GM06990 (cell line): ENCODE measurements at places on chromosomes 5 and 9.

GRCh38 chr5:81768935-81769452 is 18.1 kb upstream of the SSBP2 start:
- DNase-seq = no peak

DNA sequence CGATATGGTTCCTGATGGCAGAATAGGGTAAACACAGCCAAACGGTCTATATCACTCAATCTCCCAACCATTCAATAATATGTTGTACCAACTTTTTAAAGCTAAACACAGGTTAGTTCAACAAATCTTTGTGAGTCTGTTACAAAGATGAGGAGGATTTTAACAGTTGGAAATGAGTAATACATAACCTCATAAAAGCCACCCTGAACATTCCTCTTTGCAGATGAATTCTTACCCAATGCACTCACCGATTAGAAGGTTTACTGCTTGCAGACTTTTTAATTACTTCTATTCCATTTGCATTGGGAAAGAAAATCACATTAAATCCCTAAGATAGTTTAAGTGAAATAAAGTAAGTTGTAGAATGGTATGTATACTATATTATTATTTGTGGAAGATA is 23.3 kb upstream of the TRMT10B start:
- DNase-seq = no peak

DNA sequence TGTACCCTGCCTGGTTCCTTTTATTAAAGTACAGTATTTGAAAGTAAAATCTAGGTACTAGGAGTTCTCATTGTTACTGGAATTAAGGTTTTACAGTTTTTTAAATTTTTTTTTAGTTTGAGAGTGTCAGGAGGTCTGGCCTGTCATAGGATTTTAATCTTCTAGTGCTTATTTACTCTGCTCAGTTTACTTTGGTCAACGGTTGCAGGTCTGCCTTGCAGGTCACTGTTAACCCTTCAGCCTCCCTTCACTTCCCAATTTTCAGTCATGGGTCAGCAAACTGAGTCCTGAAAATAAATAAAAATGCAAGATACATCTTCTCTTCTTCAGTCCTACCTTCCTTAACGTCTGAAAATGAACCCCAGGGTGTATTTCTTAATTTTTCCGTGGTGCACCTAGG is 18.8 kb upstream of the PTBP3 start:
- no peak for DNase-seq

DNA sequence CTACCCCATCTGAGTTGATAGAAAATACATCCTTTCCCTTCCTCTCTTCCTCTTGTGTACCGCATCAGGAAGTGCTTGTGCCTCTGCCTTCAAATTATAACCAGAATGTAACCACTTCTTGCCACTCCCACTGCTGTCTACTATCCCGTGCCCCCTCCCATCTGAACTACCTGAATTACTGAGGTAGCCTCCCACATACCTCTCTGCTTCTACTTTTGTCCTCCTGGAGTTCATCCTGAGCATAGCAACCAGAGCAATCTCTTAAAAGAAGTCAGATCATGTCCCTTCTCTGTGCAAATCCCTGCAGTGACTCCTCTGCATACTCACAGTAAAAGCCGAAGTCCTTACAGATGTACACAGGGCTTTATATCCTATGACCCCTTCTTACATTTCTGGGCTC is 23.0 kb downstream of the SV2C start:
- DNase-seq = no peak

GRCh38 chr5:169390265-169390664 is 89.3 kb upstream of the SLIT3 start:
- no peak for DNase-seq

- DNase-seq = no peak
These were observed 354.1 kb upstream of the SLC30A5 start for GRCh38 chr5:68739752-68740151.

DNA sequence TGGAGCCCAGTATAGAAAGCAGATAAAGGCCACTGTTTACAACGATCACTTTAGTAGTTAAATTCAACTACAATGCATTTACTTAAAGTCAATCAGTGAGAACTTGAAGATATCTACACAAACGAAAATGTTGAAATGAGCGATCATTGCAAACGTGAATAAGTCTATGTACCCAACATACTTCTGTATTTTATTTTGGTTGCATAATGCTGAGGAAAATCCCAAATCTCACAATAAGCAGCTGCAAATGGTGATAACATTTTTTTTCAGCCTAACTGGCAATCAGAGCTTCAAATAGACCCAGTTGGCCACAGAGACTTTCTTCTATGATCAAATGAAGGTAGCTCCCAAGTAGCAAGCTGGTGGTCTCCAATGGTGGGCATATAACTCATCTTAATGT is 32.1 kb downstream of the PDGFRB start:
- DNase-seq = no peak

GRCh38 chr5:73947906-73948640 is 322.1 kb downstream of the ARHGEF28 start:
- DNase-seq = no peak

DNA sequence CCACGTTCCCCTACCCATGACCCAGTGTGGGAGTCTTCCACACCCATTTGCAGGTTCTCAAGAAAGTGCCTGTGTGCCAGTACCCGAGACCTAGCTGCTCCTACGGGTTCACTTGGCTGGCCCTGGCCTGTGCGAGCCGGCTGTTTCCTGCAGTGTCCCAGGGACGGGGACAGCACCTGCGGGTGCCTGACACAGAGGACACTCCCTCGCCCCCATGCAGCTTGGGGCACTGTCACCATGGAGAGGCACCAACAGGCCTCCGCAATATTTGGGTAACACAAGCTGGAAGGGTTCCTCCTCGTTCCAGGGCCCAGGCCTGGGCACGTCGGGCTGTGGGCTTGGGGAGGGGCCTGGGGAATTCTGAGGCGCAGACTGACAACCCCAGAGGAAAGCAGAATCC is 41.4 kb downstream of the DUSP1 start:
- DNase-seq = no peak

DNA sequence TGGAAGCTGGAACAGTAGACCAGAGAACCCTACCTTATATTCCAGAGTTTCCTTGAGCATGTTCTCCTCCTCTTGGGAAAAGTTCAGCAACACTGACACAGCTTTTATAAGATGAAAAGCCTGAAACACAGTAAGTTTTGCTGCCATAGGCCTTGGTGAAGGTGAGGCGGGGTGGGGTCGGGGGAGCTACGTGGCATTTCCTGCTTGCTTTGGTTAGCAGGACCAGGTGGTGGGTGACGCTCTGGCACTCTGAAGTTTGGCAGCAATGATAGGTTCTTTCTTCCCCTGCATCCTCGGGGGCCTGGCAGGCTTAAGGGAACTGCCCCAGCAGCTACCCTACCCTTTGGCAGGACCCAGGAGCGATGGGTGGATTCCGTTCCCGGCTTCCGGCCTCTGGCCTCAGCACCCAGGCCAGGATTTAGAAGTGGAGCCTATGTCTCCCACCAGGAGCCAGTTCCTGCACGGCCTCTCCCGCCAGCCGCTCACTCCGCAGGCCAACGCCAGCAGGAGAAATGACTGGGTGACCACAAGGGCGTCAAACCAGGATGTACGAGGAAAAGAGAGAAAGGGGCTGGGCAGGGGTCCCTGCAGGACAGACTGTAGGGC is 19.3 kb downstream of the ARPC5L start:
- DNase-seq = no peak

DNA sequence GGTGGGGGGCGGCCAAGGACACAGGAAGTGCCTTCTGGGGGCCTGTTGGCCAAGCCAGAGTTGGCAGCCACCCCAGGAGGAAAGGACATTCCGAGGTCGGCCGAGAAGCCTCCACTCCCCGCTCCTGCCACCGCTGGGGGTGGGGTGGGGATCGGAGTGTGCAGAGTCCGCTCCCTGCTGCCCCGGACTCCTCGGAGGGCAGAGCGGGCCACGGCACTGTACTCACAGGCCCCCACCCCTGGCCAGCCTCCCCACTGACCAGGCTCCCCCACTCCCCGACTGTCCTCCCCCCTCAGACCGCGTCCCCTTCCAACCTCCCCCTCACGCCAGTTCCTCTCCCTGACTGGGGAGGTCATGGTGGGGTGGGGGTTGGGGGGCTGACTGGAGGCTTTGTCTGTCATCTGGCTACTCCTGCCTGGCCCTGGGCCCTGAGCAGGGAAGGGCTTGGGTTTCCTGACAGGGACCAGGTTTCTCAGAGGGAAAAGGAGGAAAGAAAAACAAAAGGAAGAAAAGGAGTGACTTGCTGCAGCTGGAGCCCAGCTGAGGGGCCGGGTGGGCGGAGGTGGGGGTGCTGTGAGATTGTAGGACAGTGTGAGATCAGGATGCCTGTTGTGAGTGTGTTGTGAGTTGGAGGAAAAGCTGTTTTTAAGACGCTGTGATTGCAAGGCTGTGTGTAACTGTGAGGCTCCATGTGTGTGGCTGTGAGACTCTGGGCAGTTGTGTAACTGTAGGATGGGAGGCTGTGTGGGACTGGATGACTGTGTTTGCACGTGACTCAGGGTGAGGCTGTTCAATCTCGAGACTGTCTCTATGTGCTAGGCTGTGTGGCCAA is 29.7 kb downstream of the CNTFR start:
- no peak for DNase-seq

GRCh38 chr9:110157823-110158664 is 49.9 kb downstream of the C9orf152 start:
- DNase-seq = no peak

GRCh38 chr9:34065541-34065940 is 16.9 kb upstream of the UBAP2 start:
- no peak for DNase-seq

DNA sequence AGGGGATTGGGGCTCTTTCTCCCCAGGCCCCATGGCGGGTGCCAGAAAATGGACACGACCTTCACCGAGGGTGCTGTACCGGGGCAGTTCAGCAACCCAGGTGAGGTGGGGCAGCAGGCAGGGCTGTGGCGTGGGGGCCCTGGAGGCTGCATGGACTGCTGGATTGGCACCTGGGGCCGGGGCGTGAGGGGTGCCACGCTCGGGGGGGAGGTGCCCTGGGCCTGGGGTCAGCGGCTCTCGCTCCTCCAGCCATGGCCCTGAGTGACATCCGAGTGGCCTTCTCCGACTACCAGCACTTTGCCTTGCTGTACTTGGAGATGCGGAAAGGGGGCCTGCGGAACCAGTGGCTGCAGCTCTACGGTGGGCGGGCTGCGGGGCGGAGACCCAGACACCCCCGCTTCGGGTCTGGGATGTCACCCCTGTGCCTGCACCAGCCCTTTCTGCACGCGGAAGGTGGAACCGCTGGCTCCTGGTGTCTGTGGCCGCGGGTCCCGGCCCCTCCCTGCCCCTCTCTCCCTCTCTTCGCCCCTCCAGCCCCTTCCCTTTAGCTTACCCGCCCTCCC is 1.8 kb downstream of the LCNL1 start:
- DNase-seq = no peak

- DNase-seq = no peak
These were observed 30.6 kb downstream of the NKX2-5 start for GRCh38 chr5:173204185-173204979.

DNA sequence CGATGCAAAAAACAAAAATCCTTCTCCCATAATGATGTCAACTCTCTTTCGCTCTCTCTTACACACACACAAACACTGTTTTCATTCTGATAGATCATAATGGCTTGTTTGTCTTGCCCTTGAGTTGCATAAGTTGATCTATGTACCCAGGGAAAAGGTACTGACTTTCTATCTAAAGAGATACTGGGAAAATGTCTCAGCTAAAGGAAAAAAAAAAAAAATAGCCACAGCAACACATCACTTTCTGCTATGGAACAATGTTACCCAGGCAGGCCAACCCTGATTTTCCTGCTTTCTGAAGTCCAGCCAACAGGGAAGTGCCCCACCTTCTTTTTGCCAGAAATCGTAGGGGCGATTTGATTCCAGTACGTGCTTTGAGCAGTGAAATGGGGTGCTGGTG is 212.6 kb upstream of the ACTBL2 start:
- DNase-seq = no peak

DNA sequence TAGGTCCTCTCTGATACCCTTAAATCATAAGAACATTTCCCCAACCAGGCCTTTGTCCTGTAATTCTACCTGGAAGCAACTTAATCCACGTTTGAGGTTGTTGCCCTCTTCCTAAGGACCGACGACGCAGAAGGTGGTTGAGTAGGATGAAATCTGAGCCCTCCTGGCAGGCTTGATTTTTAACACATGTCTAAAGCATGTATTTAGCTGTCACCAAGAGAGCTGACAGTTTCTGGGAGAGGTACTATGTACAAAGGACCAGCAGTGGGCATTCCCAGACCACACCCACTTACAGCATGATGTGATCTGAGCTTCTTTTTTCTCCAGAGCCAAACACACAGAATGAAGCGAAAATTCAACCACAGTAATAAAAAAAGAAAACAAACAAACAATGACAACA is 260.9 kb downstream of the SH3GL2 start:
- DNase-seq = no peak

DNA sequence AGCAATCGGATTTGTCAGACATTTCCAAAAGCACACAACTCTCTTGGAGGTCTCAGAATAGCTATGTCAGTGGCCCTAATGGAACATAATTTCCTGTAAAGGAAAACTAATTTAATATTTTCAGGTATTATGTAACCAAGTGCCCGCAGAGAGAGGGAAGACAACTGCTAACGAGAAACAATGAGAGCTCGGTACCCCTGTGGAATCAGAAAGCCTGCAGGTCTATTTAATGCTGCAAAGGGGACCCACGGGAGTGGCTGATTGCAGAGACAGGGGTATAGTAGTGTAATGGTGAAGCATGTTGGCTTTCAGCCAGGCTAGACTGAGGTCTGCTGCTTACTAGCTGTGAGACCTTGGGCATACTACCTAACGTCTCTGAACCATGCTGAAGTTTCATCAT is 508.1 kb upstream of the BRINP1 start:
- no peak for DNase-seq

GRCh38 chr5:96752341-96753016 is 55.3 kb downstream of the ERAP1 start:
- DNase-seq = no peak

DNA sequence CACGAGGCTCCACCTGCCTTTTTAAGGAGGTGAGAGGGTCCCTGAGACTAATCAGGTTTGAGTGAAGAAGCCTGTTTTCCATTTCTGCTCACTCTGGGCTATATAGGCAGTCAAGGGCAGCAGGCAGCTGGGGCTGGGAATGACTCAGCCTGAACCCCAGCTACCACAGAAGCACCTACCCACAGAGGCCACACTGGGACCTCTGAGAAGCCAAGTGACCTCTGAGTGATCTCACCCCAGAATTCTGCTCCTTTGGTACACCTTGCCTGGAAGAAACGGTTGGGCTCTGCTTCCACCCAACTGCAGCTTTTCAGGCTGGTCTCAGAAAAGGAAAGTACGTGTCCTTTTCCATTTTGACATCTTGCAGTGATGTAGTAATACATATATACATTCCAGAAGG is 6.8 kb downstream of the FAM219A start:
- peak; percentile 10 for DNase-seq

DNA sequence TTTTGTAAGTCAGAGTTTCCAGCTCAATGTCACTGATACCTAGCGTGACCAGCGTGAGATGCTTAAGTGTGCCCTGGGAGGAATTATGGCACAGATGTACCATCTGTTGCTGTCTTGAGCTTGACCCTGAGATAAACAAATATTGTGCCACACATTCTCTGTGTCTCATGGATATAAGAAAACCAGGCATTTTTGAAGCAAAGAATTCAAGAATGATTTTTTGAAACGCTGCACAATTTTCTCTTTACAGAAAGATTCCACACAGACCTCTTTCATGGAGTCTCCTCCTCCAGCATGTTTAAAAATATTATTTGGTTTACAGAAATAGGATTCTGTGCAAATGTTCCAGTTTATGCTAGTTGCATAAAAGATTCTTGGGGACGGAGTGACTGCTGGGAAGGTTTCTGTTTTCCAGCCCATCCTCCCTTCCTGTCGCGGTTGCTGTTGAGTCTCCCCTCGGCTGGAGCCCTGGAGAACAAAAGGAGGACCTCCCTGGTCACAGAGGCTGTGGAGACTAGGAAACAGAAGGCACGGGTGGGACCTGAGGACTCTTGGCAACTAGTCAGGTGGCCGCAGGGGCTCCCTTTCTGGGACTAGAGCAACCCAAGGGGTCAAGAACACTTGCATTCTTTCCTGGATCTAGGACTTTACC is 120.8 kb downstream of the RASGRF2 start:
- DNase-seq = no peak
